Stimulated activated CD8-positive, alpha-beta memory T cell treated with anti-CD3 and anti-CD28 coated beads, Interleukin-15, amount 100 ng/mL, for 1 hour (primary cell): ENCODE measurements at places on chromosomes 4 and X.

- DNase-seq, result no peak
Measured at GRCh38 chr4:35038845-35039244, 1205.5 kb downstream of the ARAP2 start.

GRCh38 chr4:141635736-141636081 is 674 bp upstream of the IL15 start:
- DNase-seq, result no peak

DNA sequence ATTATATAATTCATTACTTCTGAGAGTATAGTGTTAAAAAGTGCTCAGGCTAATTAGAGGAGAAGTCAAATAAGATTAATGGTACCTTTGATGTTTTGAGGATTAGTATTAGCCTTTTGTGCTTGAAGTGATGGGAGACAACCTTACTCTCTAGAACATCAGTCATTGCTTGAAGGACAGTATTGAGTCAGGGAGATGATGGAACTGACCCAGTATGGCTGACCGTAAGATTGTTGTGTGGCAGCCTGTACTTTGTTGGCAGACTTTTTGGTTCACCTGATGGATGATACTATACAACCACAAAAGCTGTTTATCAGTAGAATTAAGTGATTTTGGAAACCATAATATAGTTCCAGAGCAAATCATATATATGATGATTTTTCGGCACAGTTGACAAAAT is 9.9 kb downstream of the OGT start:
- no peak for DNase-seq

DNA sequence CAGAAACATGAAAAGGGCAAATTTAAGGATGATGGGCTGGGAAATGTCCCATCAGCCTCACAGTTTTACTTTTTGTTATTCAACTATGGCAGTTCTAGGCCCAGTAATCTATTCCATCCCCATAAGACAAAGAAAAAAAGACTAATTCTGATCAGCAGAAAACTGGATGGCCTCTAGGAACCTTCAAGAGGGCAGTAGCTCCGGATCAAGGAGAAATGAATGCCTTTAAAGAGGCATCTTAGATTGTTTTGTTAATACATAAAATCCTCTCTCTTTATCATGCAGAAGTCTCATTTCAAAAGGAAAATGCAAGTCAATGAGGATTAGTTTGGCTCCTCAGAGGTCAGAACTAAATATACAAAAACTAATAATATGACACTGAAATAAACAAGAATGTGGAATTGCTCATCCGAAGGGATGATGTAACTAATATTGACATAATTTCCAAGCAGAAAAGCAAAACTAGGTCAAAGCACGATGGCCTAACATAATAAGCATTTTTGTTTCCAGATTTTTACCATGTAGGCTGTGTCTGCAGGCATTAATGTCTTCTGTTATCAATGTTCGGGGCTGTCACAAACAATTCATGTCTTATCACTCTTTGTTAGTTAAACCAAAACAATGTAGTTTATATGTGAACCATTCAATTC is 8.8 kb downstream of the MID1 start:
- DNase-seq, result no peak

DNA sequence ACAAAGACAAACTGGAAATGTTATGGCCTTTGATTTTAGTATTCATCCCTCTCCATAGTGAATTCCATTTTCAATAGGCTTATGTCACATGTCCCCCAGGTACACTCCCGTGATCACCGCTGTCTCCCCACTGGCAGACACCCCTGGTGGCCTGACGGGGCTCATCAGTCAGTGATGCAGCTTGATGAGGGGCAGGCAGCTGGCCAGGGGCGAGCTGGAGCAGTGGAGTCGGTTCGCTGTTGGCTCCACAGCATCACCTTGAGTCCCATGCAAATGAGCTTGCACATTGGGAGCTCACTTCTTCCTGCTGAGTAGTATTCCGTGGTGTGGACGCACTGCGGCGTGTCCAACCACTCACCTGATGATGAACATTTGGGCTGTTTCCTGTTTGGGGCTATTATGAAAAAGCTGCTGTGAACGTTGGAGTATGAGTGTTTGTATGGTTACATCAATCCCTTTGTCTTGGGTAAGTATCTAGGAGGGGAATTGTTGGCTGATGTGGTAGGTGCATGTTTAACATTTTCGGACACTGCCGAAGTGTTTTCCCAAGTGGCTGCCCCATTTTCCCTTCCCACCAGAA is 5.2 kb downstream of the TREX2 start:
- no peak for DNase-seq

GRCh38 chr4:47914926-47915237 is 499 bp upstream of the NFXL1 start:
- no peak for DNase-seq

- DNase-seq, result no peak
Measured at GRCh38 chr4:15883610-15884243, 54.8 kb downstream of the FGFBP1 start.

DNA sequence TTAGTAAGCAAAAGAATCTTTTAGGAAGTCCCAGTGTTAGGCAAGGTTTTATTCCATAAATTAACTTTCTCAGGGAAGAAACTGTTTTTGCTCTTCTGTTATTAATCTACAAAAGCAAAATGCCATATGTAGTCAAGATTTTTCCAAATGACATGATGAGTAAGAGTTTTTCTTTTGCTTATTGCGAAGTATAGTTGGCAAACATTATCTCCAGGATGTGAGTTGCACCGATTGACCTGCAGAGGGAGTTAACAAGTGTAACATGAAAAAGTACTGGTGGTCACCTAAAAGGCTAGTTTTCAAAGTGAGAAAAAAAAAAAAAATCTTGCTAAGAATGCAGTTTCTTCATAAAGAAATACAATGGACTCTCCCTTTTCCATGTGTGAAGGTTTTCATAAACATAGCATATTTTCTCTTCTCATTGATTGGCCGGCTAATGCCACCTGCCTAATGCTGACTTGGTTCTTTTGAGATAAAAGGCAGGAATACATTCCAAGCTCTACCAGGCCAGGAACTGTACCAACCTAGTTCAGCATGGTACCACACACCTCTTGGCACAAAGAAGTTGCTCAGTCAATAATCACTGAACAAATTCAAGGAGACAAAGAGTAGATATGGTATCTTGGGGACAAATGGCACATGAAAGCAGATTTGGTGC is 100.2 kb downstream of the LNX1 start:
- no peak for DNase-seq

DNA sequence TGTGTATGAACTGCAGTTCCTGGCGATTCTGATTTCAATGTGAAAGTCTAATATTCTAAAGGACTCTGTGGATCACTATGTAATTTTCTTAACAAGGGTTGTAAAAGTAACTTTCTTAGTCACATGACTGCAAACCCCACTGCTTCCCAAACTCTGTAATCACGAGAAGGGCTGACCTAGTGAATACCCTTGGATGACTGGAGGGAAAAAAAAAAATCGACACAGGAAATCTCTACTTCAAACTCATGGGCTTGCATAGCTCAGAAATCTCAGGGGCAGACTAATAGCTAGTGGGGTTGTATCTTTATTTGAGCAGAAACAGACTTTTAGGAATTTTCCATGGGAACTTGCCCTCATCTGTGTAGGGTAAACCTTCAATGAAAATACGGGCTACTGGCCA is 4.8 kb upstream of the MXRA5 start:
- DNase-seq, result no peak

GRCh38 chr4:17476853-17477252 is 35.0 kb downstream of the QDPR start:
- DNase-seq, result no peak

GRCh38 chr4:10872833-10873517 is 188.4 kb upstream of the CLNK start:
- no peak for DNase-seq

DNA sequence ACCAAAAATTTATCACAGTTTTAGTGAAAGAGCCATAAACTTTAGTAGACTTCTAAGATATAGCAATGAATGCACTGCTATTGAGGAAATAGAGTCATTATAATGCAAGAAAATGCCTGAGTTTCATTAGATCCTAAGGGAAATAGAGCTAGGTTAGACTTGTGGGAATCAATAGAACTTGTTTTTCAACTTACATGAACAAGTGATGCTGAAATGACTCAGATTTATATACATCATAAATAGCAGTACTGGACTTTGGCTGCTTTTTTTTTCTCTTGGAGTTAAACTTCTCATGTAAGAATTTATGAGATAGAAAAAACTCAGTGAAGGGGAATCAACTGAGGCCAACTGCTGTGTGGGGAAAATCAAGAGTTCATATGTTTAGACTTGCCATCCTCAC is 216.5 kb upstream of the AADAT start:
- DNase-seq, result no peak

GRCh38 chr4:182062936-182063335 is 180.3 kb upstream of the TENM3 start:
- no peak for DNase-seq

DNA sequence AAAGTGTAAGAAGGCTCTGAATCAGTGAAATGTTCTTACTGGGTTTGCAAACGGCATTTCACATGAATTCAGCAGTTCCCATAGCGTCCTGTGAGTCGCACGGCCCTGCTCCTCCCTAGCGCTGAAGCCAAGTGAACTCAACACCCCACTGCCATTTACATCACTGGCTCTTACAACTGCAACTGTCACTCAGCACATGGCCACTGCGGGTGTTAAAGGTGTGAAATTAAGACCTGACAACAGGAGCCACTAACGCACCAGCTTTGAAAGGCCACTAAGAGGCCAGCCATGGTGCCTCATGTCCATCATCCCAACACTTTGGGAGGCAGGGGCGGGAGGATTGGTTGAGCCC is 31.7 kb downstream of the RNF212 start:
- no peak for DNase-seq

DNA sequence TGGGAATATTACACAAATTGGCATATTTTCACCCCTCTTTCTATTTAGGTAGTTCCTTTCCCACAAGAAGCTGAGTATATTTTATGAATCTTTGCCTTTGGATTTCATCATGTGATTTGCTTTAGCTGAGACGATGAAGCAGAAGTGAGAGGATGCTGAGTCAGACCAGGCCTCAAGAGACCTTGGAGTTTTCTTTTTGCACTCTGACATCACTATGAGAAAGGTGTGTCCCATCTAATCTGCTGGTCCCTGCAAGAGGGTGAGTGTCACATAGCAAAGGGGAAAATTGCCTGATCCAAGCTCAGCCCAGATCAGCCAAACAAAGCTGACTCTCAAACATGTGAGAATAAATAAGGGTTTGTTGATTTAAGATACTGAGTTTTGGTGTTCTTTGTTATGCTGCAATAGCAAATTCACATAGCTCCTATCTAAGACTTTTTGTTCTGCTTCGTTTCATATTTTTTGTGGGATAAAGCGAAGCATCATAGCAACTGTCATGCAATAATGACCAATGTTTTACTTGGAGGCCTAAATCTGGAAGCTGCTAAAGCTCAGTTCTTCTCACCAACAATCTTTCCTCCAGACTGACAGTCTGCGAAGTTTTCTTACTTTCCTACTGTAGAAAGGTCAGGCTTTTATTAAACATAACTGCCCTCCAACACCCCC is 176.9 kb downstream of the PDHA2 start:
- DNase-seq, result no peak

DNA sequence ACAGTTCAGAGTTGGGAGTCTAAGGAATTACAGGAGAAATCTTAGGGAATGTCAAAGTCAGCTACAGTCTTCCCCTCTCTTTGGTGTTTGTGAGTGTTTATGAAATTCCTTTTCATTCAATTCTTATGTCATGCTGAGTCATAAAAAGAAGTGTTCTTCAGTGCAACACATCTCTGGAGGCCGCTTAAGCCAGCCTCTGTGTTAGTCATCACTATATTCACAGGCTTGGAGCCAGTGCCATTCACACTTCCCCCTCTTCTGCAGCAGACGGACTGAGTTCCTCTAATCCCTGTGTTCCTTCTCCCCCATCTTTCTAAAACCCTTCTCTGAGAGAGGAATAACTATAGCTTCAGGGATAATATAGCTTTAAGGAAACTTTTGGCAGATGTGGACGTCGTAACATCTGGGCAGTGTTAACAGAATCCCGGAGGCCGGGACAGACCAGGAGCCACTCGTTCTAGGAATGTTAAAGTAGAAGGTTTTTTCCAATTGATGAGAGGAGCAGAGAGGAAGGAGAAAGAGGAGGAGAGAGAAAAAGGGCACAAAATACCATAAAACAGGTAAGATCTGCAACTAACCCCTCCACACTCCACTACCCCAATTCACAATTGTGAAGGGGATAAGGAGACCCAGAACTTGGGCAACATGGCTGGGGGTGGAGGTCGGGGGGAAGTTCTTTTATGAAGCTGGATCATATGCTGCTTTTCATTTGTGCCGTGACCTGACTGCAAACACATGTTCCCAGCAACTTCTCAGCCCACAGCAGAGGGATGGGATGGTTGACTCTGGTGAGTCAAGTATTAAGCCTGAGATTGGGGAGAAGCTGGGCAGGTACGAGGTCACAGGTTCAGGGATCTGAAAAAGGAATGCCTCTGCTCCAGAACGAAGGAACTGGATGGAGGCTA is at the start of gene SRPX2:
SRPX2 (plus strand) TSS at position 244 of the 905 bp plus-strand sequence. CDS start 2,124 bp downstream, outside the sequence.
- no peak for DNase-seq

DNA sequence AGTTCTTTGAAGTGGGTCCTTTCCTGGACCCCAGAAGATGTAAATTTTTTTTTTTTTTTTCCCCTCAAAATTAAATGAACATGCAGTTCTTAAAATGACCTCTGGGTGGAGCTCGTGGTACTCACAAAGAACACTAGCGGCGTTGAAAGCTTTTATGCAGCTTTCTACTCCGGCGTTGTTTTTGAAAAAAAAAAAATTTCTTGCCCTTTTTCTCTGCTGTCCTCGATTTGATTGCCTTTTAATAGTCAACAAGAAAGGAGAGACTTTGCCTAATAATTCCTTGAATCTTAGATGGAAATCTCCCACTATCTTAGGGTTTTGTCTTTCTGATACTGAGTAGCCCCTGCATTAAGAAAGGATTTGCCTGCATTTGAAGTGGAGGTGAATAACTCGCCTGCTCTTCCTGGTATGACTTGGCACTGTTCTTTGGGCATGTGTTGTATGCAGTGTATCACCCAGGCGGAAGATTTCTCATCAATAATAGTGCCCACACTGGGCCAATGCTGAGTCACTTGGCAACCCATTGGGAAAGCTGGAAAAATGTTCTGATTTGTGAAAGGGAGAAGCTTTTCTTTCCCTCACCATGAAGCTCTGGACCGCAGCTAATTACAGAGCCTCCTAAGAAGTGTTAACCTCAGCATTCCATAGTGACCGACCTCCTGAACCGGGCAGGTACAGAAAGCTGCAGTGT is 104.0 kb downstream of the PHEX start:
- no peak for DNase-seq

GRCh38 chrX:100587861-100588260 is 3.1 kb downstream of the TNMD start:
- DNase-seq, result no peak

GRCh38 chrX:131607792-131608369 is 64.0 kb downstream of the OR13H1 start:
- no peak for DNase-seq

GRCh38 chr4:78770091-78770642 is 6.0 kb upstream of the BMP2K start:
- DNase-seq, result no peak

DNA sequence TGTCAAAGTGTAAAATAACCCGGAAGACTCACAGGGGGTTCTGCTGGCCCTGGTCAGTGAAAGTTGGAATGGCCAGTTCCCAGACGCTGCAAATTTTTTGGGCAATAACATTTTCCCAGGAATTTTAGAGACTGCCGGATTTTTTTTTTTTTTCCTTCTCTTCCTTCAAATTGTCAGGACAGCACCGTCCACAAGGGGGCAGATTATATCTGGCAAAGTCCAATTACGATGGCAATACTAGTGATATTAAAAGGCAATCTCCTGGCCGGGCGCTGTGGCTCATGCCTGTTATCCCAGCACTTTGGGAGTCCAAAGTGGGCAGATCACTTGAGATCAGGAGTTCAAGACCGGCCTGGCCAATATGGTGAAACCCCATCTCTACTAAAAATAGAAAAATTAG is 20.5 kb downstream of the SLC25A5 start:
- DNase-seq, result no peak
